ENCODE measurements at places on chromosomes 12 and 14.

DNA sequence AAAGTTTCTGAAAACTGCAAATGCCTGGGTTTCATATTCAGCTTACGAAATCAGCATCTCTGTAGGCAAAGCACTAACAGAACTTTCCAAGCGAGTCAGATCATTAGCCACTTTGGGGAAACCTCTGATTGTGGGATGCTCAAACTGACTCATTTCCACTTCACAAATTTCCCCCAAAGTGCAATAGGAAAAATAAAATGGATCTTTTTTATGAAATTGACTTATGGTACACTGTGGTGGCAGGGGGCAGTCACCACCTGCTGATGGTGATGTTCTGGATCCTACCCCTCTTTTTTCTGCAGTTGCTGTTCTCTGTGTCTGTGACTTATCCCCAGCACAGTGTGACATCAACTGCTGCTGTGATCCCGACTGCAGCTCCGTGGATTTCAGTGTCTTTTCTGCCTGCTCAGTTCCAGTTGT is 5.6 kb downstream of the TCTN1 start:
- DNase-seq: no peak

- DNase-seq: peak; percentile 89
These were observed 631 bp downstream of the PPM1H start for GRCh38 chr12:62934239-62934798.

- DNase-seq: peak; percentile 93
These were observed 43.5 kb downstream of the DNAI7 start for GRCh38 chr12:25151476-25151875.

- DNase-seq: no peak
These were observed 1010.8 kb downstream of the FLRT2 start for GRCh38 chr14:86540636-86541247.

DNA sequence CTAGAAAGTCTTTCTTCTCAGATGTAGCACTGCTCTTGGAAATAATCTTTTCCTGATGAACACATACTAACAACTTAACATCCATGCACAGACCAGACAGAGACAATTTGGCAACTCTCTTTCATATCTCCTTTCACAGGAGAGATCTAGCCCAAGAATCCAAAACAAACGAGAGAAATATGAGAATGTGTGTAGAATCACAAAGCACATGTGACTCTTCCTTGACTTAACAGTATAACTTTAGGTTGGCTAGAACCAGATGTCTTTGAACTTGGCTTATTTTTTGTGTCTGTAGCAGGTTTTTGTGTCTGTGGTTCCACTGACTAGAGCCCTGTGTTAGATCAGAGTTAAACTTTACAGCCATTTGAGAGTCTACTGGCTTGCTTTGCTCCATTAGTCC is 114.2 kb downstream of the STXBP6 start:
- no peak for DNase-seq

GRCh38 chr12:54240971-54241588 is 38.8 kb downstream of the CBX5 start:
- DNase-seq: no peak

- DNase-seq: no peak
These were observed 1.1 kb downstream of the MED6 start for GRCh38 chr14:70599345-70599744.

DNA sequence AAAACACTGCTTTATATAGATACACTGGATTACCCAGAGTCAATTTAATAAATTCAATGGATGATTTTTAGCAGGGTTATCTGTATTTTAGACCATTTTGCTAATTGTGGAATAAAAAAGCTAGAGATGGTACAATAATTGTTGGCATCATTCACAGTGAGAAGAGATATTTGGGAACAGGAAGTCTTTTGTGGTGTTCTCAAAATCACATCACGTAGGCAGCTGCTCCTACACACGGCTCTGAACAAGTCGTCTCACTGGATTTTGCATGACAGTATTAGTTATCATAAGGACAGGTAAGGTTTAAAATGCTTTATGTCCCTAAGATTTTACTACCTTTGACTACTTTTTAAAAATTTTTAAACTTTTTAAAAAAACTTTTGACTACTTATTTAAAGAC is 52.0 kb downstream of the PAPLN start:
- no peak for DNase-seq

DNA sequence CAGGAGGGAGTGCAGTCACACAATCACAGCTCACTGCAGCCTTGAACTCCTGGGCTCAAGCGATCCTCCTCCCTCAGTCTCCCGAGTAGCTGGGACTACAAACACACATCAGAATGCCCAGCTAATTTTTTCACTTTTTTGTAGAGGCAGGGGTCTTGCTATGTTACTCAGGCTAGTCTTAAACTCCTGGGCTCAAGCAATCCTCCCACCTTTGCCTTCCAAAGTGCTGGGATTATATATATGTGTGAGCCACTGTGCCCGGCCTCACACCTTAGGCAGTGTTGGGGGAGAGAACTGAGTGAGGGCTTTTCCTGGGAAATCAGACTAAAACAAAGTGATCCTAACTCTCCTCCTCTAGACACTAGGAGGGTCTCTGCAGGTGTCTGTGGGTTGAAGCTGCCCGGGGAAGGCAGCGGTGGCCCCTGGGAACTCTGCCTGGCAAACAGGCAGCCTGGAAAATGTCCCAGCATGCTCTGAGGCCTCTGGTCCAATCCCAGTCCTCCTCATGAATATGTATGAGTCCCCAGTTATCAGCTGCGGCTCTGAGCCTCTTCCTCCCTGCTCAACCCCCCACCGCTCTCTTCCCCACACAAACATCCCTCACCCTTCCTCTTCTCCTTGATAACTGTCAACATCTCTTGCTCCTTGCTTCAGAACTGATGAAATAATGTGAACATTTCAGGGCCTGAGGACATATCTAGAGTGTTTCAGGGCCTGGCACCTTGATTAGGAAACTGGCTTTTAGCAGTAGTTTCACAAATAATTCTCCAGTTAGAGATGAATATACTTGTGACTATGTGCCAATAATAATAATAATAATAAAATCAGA is 7.9 kb upstream of the NAA25 start:
- no peak for DNase-seq
